AG10803 (cell line): ENCODE measurements at places on chromosomes 16 and 17.

DNA sequence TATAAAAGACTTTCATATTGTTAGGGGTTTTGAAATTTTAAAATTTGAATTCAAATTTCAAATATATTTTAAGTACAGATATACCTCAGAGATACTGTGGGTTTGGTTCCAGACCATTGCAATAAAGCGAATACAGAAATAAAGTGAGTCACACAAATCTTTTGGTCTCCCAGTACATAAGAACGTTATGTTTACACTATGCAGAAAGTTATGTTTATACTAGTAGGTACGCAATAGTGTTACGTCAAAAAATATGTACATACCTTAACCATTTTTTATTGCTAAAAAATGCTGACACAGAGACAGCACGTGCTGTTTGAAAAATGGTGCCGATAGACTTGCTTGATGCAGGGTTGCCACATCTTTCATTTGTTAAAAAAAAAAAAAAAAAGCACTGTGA lies 19.7 kb downstream of the NUP88 start:
- no peak for DNase-seq

DNA sequence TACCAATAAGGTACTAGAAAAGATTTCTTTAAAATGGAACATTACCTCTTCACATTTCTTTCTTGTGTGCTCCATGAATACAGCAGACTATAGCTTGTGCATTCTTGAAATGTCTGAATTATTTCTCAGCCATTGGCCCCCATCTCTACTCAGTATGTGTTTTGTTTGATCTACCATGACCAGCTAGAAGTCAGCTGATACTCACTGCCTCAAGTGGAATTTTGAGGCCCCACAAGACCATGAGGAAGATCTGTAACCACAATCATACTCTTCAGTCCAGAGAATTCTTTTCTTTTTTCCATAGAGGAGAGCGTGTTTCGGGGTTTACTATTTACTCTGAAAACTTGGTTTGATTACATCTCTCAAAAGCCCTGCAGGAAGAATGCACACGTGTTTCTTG lies 319.1 kb downstream of the TOX3 start:
- DNase-seq = no peak

DNA sequence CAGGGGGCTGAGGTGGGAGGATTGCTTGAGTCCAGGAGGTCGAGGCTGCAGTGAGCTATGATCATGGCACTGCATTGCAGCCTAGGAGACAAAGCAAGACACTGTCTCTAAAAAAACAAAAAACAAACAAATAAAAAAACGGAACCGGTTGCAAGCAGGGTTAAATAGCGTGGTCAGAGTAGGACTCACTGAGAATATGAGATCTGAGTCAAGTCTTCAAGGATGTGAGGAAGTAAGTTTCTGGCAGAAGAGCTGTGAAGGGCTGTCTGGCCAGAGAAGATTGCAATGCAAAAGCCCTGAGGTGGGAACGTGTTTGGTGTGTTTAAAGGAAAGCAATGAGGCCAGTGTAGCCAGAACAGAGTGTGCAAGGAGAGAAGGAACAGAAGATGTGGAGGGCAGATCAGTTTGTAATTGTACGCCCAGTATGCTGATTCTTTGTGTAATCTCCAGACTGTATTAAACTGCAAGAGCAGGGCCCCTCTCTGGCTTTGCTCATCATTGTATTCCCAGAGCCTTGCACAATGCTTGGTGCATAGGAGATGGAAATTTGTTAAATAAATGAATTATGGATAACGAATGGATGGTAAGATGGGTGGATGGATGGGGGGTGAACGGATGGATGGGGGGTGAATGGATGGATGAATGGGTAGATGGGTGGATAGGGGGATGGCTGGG lies 6.3 kb downstream of the G6PC1 start:
- DNase-seq = no peak

GRCh38 chr17:51765282-51766135 lies 393.0 kb downstream of the CA10 start:
- no peak for DNase-seq

- DNase-seq = no peak
Observed at GRCh38 chr17:4642286-4642685, 808 bp upstream of the ALOX15 start.
